ENCODE measurements at places on chromosomes 4 and X. TPM values are rescaled to one million over a fixed set of nuclear protein-coding genes. Genes with fewer than 3 reads are reported as not detected.

DNA sequence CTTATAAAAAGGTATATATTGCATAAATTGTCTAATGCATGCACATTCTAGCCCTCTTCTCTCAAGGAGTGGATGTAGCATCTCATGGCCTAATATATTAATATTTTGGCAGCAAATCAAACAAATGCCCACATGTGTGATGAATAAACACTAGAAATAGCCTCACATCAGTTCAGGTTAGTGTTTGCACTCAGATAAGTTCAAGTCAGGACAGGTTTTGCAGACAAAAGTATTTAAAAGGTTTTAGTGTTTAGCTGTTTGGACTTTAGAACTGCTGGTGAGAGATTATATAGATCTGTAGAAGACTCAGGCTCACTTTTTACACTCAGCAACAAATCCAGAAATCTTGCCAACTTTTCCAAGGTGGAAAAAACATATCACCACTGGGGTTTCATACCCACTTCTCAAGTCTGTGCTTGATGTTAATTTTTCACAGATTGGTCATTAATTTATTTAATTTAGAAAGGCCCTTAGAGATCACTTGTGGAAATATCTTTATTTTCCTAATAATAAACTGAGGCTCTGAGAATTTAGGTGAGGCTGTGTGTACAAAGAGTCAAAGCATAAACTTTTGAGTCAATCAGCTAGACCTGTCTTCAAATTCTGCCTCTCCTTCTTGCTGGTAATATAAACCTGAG lies 362.6 kb downstream of the GASK1B start:
- DNase-seq, result no peak

CCDC110 gene
- 1.7 TPM for total RNA-seq

DNA sequence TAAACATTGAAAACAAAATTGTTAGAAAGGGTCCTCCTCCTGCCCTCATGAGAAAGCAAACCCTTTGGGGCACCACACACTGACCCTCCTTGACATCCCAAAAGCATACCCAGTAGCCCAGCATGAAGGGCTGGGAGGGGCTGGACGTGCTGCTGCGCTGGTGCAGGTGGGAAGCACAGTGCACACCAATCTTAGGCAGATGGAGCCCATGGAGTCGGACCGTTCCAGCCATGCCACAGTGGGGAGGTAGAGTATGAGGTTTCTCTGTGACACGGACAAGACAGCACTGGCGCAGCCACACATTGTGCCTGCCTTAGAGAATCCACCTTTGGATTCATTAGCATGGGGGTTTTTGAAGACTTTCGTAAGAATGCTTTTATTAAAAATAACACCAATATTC lies 544.2 kb upstream of the FRG1 start:
- DNase-seq, result no peak

FGFBP2 gene
- total RNA-seq, result not detected

GRCh38 chr4:113173126-113173792 lies 123.8 kb downstream of the ANK2 start:
- no peak for DNase-seq

CT45A5 gene
- total RNA-seq, result not detected

All from M059J (cell line).